ENCODE measurements at places on chromosomes 7 and 10. TPM values are rescaled to one million over a fixed set of nuclear protein-coding genes. Genes with fewer than 3 reads are reported as not detected.

- no peaks in the 10 kb centered on the region for H3K27me3 ChIP-seq
- H3K27ac ChIP-seq: no peak overlapping the region
- H3K36me3 ChIP-seq: no peaks in the 10 kb centered on the region
- H3K4me3 ChIP-seq: no peak overlapping the region
- DNase-seq: no peak
- H3K4me1 ChIP-seq: no peaks in the 10 kb centered on the region
Observed at GRCh38 chr10:46318799-46319198, 32.0 kb downstream of the ANTXRL start.

Gene ENO4
- total RNA-seq: not detected

GRCh38 chr7:99106411-99106810 is 37.5 kb downstream of the SMURF1 start:
- no peaks in the 10 kb centered on the region for H3K27me3 ChIP-seq
- H3K27ac ChIP-seq: no peak overlapping the region
- H3K4me1 ChIP-seq: peaks cover 11% of the 10 kb centered on the region
- no peak overlapping the region for H3K4me3 ChIP-seq

- no peaks in the 10 kb centered on the region for H3K36me3 ChIP-seq
- H3K4me1 ChIP-seq: no peaks in the 10 kb centered on the region
- no peak overlapping the region for H3K27ac ChIP-seq
- no peaks in the 10 kb centered on the region for H3K27me3 ChIP-seq
- H3K4me3 ChIP-seq: no peak overlapping the region
Observed at GRCh38 chr10:13416760-13417159, 68.7 kb upstream of the SEPHS1 start.

GRCh38 chr7:41763626-41764025 is 60.7 kb upstream of the INHBA start:
- no peak overlapping the region for H3K27ac ChIP-seq
- no peak overlapping the region for H3K4me3 ChIP-seq
- H3K36me3 ChIP-seq: no peaks in the 10 kb centered on the region
- peaks cover 1% of the 10 kb centered on the region for H3K27me3 ChIP-seq

Gene FOXI2
- 1.0 TPM for total RNA-seq

DNA sequence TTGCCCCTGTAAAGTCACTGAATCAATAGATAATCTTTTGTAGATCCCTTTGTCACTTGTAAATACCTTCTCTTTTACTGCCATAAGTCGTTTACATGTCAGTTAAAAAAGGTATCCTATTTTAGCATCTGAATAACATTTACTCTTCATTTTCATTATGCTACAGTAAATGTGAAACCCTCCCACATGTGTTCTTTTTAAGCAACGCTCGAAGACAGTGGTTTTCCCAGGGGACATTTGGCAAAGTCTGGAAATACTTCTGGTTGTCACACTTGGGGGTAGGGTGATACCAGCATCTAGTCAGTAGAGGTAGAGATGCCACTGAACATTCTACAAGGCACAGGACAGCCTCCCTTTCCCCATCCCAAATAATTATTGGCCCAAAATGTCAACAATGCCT is 23.7 kb downstream of the ATAD1 start:
- no peak overlapping the region for H3K27ac ChIP-seq
- peaks cover 9% of the 10 kb centered on the region for H3K36me3 ChIP-seq

DNA sequence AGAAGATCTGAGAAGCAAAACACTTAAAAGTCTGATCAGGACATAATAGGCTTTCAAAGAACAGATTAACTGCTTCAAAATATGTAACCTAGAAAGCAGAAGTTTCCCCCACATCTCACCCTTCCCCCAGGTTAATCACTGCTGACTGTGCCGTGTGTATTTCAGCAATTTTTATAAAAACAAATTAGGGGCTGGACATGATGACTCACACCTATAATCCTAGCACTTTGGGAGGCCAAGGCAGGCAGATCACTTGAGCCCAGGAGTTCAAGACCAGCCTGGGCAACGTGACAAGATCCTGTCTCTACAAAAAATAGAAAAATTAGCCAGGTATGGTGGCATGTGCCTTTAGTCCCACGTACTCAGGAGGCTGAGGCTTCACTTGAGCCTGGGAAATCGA is 67.6 kb upstream of the GATA3 start:
- no peaks in the 10 kb centered on the region for H3K4me1 ChIP-seq
- H3K4me3 ChIP-seq: no peak overlapping the region
- H3K27me3 ChIP-seq: no peaks in the 10 kb centered on the region
- H3K27ac ChIP-seq: no peak overlapping the region
- no peak for DNase-seq

GRCh38 chr7:132865366-132866143 is 216.3 kb downstream of the CHCHD3 start:
- H3K36me3 ChIP-seq: no peaks in the 10 kb centered on the region
- no peaks in the 10 kb centered on the region for H3K4me1 ChIP-seq

DNA sequence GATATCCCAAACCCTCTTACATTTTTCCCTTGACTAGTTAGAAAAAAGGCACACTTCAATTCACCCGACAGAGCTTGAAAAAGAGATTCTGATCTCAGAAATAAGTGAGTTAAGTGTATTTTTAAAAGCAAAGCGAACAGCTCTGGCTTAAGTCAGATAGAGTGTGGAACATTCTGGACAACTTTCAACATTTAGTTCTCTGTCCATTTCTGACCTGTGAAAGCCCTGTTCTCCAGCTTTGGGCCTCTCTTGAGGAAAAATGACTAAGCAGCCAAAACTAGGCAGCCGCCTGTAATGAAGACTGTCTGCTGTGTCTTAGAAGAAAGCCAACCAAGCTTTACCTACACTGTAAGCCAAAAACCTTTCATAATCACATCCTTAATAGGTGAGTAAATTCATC is 50.5 kb downstream of the CDK6 start:
- peaks cover 7% of the 10 kb centered on the region for H3K4me1 ChIP-seq
- no peak for DNase-seq
- H3K27me3 ChIP-seq: no peaks in the 10 kb centered on the region
- no peak overlapping the region for H3K27ac ChIP-seq
- H3K4me3 ChIP-seq: no peak overlapping the region

DNA sequence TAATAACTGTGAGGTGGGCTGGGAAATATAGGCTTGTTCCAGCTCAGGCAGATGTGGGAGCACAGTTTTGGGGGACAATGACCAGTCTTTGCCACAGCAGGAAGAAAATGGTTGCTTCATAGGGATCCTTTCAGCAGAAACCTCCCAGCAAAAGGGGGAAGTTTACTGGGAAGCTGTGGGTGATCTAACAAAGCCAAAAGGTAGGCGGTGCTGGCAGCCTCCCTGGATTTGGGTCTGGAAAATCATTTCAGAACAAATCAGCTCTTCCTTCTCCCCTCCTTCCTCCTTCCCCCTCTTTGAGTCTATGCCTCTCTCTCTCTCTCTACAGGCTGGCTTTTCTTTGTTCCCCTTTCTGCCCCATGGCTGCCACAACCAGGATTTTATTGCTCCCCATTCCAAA is 16.2 kb downstream of the RPS24 start:
- H3K36me3 ChIP-seq: no peaks in the 10 kb centered on the region
- H3K4me3 ChIP-seq: no peak overlapping the region
- no peaks in the 10 kb centered on the region for H3K27me3 ChIP-seq
- DNase-seq: no peak
- H3K27ac ChIP-seq: no peak overlapping the region

DNA sequence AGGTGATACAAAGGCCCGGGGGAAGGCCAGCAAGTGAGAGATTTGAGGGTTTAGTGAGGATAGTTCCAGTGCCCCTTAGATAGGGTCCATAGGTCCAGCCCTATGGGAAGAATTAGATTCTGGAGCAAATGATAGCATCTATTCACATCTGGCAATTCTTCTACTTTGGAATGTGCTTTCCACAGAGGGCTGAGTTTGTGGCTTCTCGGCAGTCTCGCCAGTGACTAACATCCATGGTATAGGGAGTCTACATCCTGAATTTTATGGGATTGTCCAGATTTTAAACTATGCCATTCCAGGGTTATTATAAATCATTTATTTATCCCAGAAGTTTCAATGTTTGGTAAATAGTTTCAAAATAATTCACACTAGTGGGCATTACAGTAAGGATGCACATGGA is 207.3 kb upstream of the ADO start:
- H3K4me1 ChIP-seq: no peaks in the 10 kb centered on the region
- H3K27me3 ChIP-seq: no peaks in the 10 kb centered on the region
- no peaks in the 10 kb centered on the region for H3K36me3 ChIP-seq
- H3K4me3 ChIP-seq: no peak overlapping the region
- no peak overlapping the region for H3K27ac ChIP-seq
- DNase-seq: no peak

Gene RSBN1L
- 22.1 TPM for total RNA-seq

DNA sequence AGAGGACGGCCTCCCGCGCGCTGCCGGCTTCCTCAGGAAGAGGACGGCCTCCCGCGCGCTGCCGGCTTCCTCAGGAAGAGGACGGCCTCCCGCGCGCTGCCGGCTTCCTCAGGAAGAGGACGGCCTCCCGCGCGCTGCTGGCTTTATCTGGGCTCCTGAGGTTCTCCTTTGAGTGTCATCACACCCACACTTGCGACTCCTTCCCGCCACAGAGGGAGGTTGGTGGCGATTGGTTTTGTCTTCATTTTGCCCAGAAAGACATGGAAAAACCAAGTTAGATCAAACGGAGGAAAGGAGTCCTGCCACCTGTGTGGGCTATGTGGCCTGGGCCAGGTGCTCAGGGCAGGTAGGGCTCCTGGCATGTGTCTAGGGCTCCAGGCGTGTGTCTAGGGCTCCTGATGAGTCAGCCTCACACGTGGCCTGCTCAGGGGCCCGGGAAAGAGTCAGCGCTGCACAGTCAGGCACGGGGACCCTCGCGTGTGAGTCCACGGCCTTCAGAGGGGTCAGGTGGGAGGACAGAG is 138.0 kb downstream of the VIPR2 start:
- no peak overlapping the region for H3K4me3 ChIP-seq
- no peaks in the 10 kb centered on the region for H3K36me3 ChIP-seq
- no peak overlapping the region for H3K27ac ChIP-seq
- DNase-seq: no peak

DNA sequence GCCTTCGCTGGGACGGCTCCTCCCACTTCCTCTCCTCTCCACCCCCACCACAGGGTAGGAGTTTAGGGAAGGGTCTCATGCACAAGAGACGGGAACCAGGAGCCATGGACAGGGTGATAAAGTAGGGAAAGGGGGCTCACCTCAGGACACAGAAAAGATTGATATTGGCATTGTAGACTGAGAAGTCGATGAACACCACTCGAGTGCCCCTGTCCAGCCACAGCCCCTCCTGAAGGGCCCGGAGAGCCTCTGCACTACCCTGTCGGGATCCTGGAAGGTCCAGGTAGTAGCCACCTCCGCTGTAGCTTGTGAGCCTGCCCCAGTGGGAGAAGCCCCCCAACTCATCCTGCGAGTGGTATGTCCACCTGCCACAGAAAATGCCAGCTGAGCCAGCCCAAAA is 10.8 kb upstream of the BLOC1S2 start:
- H3K27ac ChIP-seq: no peak overlapping the region
- no peak for DNase-seq
- H3K4me1 ChIP-seq: peaks cover 4% of the 10 kb centered on the region
- H3K4me3 ChIP-seq: no peak overlapping the region
- no peaks in the 10 kb centered on the region for H3K27me3 ChIP-seq

Gene VWA2
- 2.6 TPM for total RNA-seq

GRCh38 chr10:51031950-51032349 is 42.3 kb upstream of the PRKG1 start:
- H3K4me3 ChIP-seq: no peak overlapping the region
- H3K27me3 ChIP-seq: no peaks in the 10 kb centered on the region
- H3K36me3 ChIP-seq: no peaks in the 10 kb centered on the region
- DNase-seq: no peak

- H3K27ac ChIP-seq: peak overlapping the region; percentile 59
- H3K4me1 ChIP-seq: peaks cover 13% of the 10 kb centered on the region
- H3K27me3 ChIP-seq: no peaks in the 10 kb centered on the region
- peak overlapping the region; percentile 10 for H3K4me3 ChIP-seq
- DNase-seq: peak; percentile 99
Observed at GRCh38 chr10:75099952-75100763, 11.3 kb upstream of the SAMD8 start.

- peaks cover 37% of the 10 kb centered on the region for H3K4me1 ChIP-seq
- H3K36me3 ChIP-seq: no peaks in the 10 kb centered on the region
- H3K27ac ChIP-seq: no peak overlapping the region
- H3K4me3 ChIP-seq: no peak overlapping the region
Observed at GRCh38 chr7:55552320-55553023, 19.8 kb downstream of the VOPP1 start.

DNA sequence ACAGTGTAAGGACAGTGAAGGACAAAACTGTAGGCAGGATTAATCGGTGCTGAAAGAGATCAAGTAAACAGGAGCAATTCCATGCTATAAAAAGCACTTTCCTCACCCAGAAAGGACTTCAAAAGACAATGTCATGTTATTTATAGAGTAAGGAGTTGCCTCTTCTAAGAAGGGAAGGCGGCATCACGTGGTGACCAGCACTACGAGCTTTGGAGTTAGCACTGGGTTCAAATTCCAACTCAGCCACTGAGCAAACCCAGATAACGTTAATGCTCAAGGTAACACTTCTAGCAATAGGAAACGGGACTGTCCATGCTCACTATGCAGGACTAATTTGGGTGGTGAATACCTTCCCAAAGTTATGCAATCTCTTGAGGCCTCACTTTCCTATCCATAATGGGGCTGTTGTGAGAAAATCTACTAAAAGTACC is 715 bp upstream of the PANK1 start:
- DNase-seq: no peak
- H3K27me3 ChIP-seq: no peaks in the 10 kb centered on the region
- peak overlapping the region; percentile 90 for H3K4me3 ChIP-seq
- H3K36me3 ChIP-seq: no peaks in the 10 kb centered on the region

GRCh38 chr7:151948039-151948438 is 8.2 kb upstream of the GALNTL5 start:
- H3K27me3 ChIP-seq: no peaks in the 10 kb centered on the region
- DNase-seq: no peak
- no peak overlapping the region for H3K27ac ChIP-seq
- no peaks in the 10 kb centered on the region for H3K4me1 ChIP-seq

- H3K4me3 ChIP-seq: no peak overlapping the region
- no peak overlapping the region for H3K27ac ChIP-seq
- H3K36me3 ChIP-seq: no peaks in the 10 kb centered on the region
- peaks cover 21% of the 10 kb centered on the region for H3K4me1 ChIP-seq
Observed at GRCh38 chr10:124630551-124630950, 113.6 kb downstream of the FAM53B start.

Gene TMEM176A
- total RNA-seq: 0.90 TPM

GRCh38 chr7:50712252-50713122 is 70.2 kb downstream of the GRB10 start:
- H3K4me1 ChIP-seq: peaks cover 3% of the 10 kb centered on the region
- no peaks in the 10 kb centered on the region for H3K27me3 ChIP-seq
- H3K4me3 ChIP-seq: no peak overlapping the region
- no peak overlapping the region for H3K27ac ChIP-seq
- no peak for DNase-seq

Gene CALCR
- 3.0 TPM for total RNA-seq

GRCh38 chr7:36048141-36048901 is 104.7 kb upstream of the EEPD1 start:
- no peak overlapping the region for H3K27ac ChIP-seq
- H3K27me3 ChIP-seq: no peaks in the 10 kb centered on the region
- 0 out of 2 replicates have a peak, but pooled peaks cover 3% of the 10 kb centered on the region for H3K4me1 ChIP-seq
- no peak for DNase-seq
- no peak overlapping the region for H3K4me3 ChIP-seq
- no peaks in the 10 kb centered on the region for H3K36me3 ChIP-seq

Gene UPK3B
- 20.6 TPM for total RNA-seq

Gene CALML3
- not detected for total RNA-seq

Gene HOXA7
- total RNA-seq: not detected

- H3K4me1 ChIP-seq: no peaks in the 10 kb centered on the region
- H3K4me3 ChIP-seq: no peak overlapping the region
- no peak for DNase-seq
- H3K27ac ChIP-seq: no peak overlapping the region
Observed at GRCh38 chr10:5840314-5841307, 27.4 kb upstream of the GDI2 start.
